ENCODE measurements at places on chromosomes 1 and 21.

DNA sequence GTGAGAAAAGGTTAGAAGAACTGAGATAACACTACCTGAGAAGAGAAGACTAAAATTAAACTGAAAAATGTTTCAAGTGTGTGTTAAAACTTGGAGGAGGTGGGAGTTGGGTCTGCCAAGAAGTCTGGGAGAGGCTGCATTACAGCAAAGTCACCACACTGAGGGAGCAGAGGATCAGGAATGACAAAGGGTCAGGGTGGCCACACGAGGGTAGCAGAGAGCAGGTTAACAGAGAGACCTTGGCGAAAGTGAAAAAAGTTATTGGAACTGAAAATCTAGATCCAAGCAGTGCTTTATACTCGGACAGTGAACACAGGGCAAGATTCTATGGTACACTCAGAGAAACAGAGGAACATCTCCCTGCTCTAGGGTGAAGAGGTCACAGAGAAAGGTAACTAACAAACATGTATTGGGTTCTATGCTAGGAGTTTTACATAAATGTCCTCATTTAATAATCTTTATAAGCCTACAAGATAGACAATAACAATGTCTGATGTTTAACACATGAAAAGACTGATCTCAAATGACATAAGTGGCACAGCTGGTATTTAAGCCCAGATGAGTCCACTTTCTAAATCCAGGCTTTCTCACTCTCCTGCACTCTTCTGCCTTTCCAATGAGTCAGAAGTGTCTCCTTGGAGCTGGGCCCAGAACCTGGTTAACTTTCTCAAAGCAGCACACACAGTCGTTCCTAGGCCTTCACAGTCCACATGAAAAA, 10.3 kb upstream of the CADM3 start:
- DNase-seq, result peak; percentile 90

GRCh38 chr1:25716320-25716719, 83.7 kb upstream of the SELENON start:
- DNase-seq, result no peak

GRCh38 chr1:209618756-209619420, 33.3 kb downstream of the LAMB3 start:
- peak; percentile 14 for DNase-seq

GRCh38 chr1:117569856-117570255, 36.0 kb upstream of the TENT5C start:
- no peak for DNase-seq

- no peak for DNase-seq
Measured at GRCh38 chr1:114130213-114130612, 23.5 kb downstream of the SYT6 start.

- DNase-seq, result no peak
Measured at GRCh38 chr1:14341147-14341546, 257.3 kb upstream of the KAZN start.

DNA sequence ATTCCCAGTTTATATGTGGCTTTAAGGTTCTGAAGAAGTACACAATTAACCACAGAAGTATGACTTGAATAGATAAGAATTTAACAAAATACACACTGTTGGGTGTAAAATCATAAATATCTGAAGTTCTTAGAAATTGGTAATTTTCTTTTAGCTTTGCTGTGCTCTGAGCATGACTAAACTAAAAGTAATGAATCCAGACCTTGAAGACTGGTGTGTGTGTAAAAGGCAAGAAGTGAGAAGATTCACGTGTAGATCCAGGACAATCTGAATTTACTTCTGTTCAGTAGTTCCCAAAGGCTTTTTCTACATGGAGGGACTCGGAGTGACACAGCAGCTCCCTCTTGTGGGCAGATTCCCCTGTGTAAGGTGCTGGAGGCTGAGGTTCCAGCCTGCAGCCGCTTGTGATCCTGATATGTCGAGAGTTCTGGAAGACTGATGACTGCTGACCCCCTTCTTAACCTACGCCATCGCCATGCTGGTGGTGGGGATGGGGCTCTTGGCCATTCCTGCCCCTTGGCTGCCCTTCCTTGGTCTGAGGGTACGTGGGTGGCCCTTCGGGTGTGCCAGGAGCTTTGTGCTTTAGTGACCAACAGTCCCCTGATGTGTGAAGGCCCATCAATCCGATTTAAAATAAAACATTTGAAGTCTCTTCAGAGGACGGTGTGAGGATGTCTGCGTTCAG, 62.7 kb downstream of the ADARB1 start:
- DNase-seq, result peak; percentile 85

DNA sequence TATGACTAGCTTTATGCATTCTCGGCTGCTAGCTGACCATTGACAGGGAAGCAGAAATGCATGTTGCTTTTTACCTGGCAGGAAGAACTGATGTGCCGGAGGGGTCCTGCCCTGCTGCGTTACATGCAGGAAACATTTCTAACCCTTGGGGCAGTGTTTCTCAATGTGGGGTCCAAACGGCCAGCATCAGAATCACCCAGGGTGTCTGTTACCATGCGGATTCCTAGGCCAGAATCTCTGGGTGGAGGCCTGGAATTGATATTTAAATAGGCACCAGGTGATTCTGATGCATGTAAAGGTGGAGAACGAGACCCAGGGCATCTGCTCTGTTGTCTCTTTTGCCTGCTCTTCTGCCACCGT, 182.7 kb downstream of the PCP4 start:
- DNase-seq, result no peak

GRCh38 chr1:90613371-90613770, 103.7 kb downstream of the BARHL2 start:
- no peak for DNase-seq

- DNase-seq, result no peak
Measured at GRCh38 chr1:173354937-173355280, 122.2 kb upstream of the PRDX6 start.

GRCh38 chr1:240591078-240591477, 20.9 kb downstream of the GREM2 start:
- no peak for DNase-seq

- DNase-seq, result no peak
Measured at GRCh38 chr1:67142931-67143330, 8.2 kb upstream of the C1orf141 start.

DNA sequence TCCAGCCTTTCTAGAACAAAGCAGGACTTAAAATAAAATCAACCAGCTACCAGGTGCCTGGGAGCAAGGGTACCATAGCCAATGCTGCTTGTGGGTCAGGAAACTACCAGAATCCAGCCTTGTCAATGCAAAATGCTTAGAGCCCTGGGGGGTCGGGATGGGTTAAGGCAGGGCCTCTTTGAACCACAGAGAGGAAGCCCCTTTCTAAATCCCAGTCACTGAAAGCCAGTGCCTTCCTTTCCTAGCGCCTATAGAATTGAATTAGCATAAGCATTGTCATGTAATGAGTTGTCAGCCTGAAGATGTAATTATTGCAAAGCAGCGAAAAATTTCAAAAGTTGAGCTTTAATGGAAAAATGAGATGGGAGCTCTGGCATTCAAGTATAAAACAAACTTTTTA, 176.6 kb upstream of the DAB1 start:
- DNase-seq, result no peak

DNA sequence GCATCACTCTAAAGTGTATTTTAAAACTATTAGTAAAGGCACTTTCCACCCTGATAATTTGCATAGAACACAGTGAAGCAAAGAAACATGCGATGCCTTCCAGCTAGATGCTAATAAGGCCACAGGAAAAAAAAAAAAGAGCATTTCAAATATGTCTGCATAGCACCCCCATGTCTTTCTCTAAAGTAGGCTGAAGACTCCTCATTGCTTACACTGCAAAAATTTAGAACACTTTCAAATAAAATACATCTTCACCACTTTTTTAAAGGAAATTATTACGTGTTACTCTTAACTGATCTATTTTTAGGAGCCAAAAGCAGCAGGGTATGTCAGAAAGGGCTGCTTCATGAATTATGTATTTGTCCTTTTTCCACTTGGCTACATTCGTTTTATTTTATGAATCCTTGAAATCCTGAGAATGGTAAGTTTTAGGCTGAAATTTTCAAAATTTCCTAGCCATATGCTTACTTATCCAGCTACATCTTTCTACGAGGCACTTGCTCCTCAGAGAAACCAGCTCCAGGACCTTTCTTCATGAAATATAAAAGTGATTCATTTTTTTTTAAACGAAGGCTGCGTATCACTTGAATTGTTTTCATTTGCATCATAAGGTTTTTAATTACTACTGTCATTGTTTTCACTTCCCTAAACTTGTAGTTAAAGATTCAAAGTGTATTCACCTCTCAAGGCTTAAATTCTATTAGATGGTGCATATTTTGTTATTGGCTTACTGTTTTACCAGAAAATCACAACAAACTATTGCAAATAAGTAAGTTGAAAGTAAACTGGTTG, 513.0 kb downstream of the PTPRC start:
- no peak for DNase-seq

DNA sequence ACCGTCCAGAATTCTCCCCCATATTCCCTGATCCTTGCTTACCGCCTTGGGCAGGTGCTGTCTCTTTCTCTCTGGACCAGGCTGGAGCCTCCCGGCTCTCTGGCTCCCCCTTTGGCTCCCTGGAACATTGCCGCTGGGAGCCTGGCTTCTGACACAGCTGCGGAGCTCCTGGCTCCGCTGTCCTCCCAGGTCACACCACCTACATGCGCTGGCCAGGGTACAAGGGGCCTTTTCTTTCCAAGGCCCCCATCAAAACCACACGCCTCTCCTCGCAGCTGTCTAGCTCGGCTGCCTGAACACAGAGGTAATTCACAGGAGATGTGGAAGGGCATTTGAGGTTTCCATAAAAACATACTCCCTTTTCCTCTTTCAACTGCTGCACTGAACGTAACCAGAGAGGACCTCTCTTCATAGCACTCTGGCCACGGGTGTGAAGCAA, 7.5 kb upstream of the ZNF648 start:
- DNase-seq, result peak; percentile 34

- DNase-seq, result no peak
Measured at GRCh38 chr1:16231331-16232315, 5.4 kb downstream of the CPLANE2 start.

DNA sequence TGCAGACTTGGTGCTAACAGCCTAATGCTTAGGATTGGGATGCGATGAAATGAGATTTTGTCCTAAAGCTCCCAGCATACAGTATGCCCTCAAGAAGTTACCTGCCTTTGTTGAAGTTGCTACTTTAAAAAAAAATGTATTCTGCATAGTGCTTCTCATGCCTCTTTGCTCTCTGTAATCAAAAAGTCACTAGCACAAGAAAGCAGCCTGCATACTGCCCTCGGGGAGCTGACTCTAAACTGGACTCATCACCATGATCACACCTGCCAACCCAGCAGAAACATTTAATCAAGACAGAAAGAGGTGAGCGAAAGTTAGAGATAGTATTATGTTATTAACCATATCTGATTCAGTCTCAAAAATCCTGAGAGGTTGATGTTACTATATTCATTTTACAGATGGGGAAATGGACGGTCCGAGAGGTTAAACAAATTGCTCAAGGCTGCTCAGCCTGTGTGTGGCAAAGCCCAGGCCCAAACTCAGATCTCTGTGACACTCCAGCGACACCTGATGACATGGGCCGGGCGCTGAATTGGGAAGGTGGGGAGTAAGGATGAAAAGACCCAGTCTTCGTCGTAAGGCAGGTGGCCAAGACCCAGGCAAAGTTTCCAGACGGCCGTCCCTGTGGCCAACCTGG, 1.1 kb downstream of the BATF3 start:
- DNase-seq, result no peak

DNA sequence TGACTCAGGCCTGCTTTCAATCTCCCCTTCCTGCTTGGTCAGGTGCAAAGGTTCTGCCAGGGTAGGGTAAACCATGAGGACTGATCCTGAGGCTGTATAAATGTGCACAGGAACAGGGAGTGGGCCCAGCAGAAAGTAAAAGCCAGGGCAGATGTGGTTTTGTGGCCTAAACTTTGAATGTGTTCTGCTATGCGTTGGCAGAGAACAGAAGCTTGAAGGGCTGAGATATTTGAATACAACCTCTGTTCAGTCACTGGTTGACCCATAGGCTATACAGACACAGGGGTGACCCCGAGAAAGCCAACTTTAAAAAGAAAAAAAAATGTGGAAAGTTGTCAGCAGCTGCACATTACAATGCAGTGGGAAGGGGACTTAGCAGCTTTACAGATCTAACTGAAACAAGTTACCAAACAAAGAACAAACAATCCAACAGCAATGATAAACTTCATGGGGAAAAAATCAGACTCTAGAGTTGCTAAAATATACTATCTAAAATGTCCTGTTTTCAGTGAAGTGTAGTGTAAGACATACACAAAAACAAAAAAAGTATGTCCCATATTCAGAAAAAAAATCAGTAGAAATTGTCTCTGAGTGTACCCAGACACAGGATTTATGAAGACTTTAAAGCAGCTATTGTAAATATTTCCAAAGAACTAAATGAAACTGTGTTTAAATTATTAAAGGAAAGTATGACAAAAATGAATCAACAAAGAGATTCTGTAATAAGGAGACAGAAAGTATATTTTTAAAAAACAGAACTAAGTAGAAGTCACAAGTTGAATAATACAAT, 216.1 kb downstream of the RPS6KC1 start:
- no peak for DNase-seq

DNA sequence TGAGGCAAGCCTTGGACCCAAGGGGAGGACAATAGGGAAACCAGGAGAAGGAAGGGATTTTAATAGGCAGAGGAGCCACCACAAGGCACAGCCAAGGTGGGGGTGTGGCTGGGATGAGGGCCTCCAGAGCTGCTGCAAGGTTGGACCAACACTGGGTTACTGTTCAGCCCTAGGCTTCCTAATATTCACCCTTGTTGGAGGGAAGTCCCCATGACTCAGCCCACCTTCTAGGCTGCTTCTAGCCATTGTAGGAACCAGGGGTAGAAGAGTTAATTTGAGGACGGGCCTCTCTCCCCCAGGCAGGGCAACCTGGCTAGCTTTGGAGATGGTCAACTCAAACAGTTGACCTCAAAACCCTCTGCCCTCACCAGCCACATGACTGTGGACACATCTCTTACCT, 59.5 kb downstream of the KCNN3 start:
- DNase-seq, result no peak

DNA sequence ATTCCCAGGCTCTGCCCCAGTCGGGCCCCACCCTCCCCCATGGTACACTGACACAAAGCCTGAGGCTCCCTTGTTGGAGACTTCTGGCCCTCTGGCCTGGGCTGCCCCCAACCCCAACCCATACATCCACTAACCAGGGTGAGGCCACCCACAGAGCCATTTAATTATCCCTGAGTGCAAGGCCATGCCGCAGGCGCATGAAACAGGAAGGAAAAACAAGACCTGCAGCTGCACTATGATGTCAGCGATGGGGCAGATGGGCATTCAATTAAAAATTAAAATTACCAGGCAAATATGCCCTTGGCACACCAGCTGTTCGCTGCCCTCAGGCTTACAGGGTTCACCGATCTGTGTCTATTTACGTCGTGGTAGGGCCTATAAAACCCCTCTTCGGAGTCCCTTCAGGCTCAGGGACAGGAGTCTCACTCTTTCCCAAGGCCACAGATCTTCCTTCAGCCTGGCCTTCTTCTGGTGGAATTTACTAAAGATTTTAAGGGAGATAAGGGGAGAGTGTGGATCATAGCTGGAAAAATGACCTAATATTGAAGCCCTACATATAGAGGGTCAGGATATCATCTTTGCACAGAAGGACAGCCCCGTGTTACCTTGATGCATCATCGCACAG, 29.6 kb upstream of the RGS16 start:
- DNase-seq, result no peak

- DNase-seq, result peak; percentile 91
Measured at GRCh38 chr1:186188004-186188539, 187.0 kb downstream of the TPR start.

GRCh38 chr21:41407541-41408460, 18.2 kb upstream of the MX1 start:
- no peak for DNase-seq
